ENCODE measurements at places on chromosomes 5 and 9. TPM values are rescaled to one million over a fixed set of nuclear protein-coding genes. Genes with fewer than 3 reads are reported as not detected.

DNA sequence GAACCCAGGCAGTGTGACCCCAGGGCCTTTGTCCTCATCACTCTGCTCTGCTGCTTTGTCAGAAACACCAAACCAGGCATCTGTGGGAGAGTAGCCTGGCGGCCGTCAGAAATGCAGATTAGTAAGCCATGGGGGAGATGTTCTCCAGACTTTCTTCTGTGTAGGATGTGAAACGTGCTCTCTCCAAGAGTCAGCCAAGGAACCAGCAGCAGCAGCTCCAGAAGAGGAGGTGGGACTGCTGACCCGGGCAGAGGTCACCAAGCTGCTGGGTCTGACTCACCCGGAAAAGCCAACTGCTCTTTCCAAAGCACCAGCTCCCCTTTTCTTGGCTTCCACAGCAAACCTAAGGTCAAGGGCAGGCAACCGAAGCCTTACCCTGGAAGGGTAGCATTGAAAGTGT lies 14.4 kb upstream of the ABLIM3 start:
- DNase-seq, result no peak

GRCh38 chr5:91058575-91058974 lies 324.5 kb downstream of the ARRDC3 start:
- no peak for DNase-seq

- no peak for DNase-seq
Measured at GRCh38 chr5:28807195-28807729, 1768.9 kb upstream of the CDH9 start.

GRCh38 chr5:63125862-63126261 lies 547.2 kb downstream of the LRRC70 start:
- no peak for DNase-seq

- DNase-seq, result no peak
Measured at GRCh38 chr5:122172207-122172606, 42.9 kb downstream of the ZNF474 start.

DNA sequence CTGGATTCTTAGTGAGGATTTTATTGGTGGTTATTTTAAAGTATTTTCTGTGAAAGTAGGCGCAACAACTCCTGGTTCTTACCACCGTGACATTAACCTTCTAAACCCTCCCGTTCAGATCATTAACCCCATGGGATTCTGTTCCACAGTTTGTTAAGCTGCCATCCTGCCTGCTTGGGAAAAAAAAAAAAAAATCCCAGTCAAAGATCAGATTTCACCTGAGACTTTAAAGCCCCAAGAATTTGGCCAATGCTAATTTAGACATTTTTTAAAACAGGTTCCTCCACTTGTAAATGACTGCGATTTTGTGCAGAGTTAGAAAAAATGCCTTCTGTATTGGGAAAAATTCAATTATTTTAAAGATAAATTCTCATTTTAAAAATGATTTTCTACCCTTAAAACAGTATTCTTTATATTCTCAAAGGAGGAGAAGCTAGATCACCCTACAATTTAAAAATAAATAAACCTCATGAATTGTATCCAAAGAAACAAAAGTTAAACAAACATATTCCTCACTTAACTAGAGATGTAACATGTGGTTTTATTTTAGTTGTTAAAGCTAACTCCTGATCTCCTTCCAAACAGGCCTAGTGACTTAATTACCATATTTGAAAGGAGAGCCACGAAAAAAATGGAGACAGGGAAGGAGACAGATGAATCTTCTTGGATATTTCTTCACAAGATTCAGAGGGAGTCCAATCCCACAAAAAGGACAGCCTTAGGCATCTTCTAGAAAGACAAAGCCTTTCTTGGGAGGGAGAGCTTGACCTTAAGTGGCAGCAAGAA lies 93.1 kb upstream of the IFNK start:
- no peak for DNase-seq

- no peak for DNase-seq
Measured at GRCh38 chr5:133957080-133957479, 11.3 kb downstream of the C5orf15 start.

GRCh38 chr5:131211669-131212068 lies 40.9 kb downstream of the LYRM7 start:
- DNase-seq, result no peak

DNA sequence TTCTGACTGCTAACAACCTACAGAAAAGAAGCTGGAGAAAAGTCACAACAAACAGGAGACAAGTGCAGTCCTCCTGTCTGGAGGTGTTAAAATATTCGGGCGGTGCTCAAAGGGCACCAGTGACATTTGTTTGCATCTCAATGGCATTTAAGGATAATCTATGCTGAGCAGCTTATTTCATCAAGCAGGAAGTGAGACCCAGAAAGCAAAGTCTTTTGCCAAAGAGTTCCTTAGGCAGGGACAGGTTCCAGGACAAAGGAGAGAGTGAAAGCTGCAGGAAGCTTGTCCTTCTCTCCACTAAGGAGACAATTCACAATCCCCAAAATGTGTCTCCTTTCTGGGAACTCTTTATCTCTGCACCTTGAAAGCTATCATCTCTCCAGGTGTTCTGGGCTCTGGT lies 38.7 kb upstream of the CDK20 start:
- no peak for DNase-seq

GRCh38 chr9:18438300-18438925 lies 35.5 kb upstream of the ADAMTSL1 start:
- DNase-seq, result no peak

DNA sequence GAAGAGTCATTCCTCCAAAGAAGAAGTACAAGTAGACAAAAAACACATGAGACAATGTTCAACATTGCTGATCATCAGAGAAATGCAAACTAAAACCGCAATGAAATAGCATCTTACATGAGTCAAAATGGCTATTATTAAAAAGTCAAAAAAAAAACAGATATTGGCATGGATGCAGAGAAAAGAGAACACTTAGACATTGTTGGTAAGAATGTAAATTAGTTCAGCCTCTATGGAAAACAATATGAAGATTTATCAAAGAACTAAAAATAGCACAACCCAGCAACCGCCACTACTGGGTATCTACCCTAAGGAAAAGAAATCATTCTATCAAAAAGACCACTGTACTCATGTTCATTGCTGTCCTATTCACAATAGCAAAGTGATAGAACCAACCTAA lies 157.5 kb downstream of the CHSY3 start:
- no peak for DNase-seq

The GLRA1 gene
- not detected for polyA plus RNA-seq

The PRRX2 gene
- polyA plus RNA-seq, result 0.85 TPM

Data from right renal cortex interstitium (tissue), 3 donors.